ENCODE measurements at places on chromosomes 5 and 9. TPM values are rescaled to one million over a fixed set of nuclear protein-coding genes. Genes with fewer than 3 reads are reported as not detected.

GRCh38 chr9:17159469-17159868 lies 24.6 kb downstream of the CNTLN start:
- no peak overlapping the region for H3K27ac ChIP-seq
- peaks cover 7% of the 10 kb centered on the region for H3K36me3 ChIP-seq
- DNase-seq = no peak
- no peak overlapping the region for H3K4me3 ChIP-seq
- no peaks in the 10 kb centered on the region for H3K27me3 ChIP-seq

- H3K4me1 ChIP-seq = no peaks in the 10 kb centered on the region
- H3K4me3 ChIP-seq = no peak overlapping the region
- DNase-seq = no peak
Measured at GRCh38 chr5:108588323-108588722, 159.4 kb upstream of the FER start.

Gene ECM2
- 63.9 TPM for total RNA-seq

DNA sequence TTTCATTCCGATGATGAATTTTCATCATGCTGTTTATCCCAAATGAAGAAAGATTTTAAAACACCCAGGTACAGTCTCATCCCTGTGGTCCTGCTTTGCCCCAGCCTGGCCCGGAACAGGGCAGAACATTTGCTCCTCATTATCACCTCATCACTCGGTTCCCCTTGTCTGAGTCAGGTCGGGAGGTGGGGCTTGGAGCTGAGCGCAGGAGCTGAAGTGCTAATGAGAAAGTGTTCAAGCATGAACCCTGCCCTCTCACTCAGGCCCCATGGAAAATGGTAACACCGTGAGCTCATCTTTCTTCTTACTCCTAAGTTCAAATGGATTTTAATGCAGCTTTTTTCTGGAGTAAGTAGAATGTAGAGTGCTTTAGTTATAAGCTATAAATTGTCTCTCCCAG lies 466.2 kb downstream of the KDM4C start:
- no peak for DNase-seq
- no peaks in the 10 kb centered on the region for H3K27me3 ChIP-seq
- H3K4me1 ChIP-seq = no peaks in the 10 kb centered on the region
- no peak overlapping the region for H3K4me3 ChIP-seq

Gene LRRC19
- not detected for total RNA-seq

Gene THBS4
- total RNA-seq = 20.3 TPM

Gene RASEF
- total RNA-seq = 3.0 TPM

DNA sequence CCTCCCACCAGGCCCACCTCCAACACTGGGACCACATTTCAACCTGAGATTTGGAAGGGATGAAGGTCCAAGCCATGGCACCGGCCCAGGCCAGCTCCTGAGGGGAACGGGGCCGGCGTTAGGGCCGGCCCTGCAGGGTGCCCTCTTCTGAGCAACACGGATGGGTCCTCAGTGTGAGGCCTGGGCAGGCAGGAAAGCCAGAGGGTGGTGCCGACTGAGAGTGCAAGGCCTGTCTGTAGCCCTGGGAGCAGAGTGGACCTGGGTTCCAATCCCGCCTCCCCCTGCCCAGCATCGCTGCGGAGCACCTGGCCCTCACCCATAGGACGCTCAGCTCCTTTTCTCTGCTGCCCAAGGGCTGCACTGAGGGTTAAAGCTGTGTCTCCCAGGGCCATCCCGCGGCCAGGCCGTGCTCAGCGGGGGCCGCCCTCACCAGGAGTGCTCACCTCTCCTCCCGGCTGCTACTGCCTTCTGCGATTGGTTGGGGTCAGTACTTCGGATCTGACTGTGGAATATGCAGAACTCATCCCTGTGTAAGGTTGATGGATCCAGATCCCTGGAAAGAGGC lies 44.1 kb upstream of the FCN2 start:
- no peak overlapping the region for H3K27ac ChIP-seq
- no peak overlapping the region for H3K4me3 ChIP-seq
- H3K36me3 ChIP-seq = peaks cover 25% of the 10 kb centered on the region

GRCh38 chr5:140711794-140712193 lies 11.5 kb downstream of the ZMAT2 start:
- H3K27ac ChIP-seq = no peak overlapping the region
- H3K4me3 ChIP-seq = no peak overlapping the region
- no peak for DNase-seq
- no peaks in the 10 kb centered on the region for H3K4me1 ChIP-seq
- peaks cover 9% of the 10 kb centered on the region for H3K27me3 ChIP-seq

Measured in spinal cord (tissue), 10 donors.